SK-N-SH (cell line): ENCODE measurements at places on chromosomes 1 and 21. TPM values are rescaled to one million over a fixed set of nuclear protein-coding genes. Genes with fewer than 3 reads are reported as not detected.

The SH2D5 gene
- 6.1 and 6.5 TPM in 2 replicates for polyA plus RNA-seq

The CC2D1B gene
- 16.6 and 18.7 TPM in 2 replicates for polyA plus RNA-seq

The KLHDC7A gene
- polyA plus RNA-seq, result not detected in 2 replicates

The ALX3 gene
- not detected in 2 replicates for polyA plus RNA-seq

The RGS13 gene
- polyA plus RNA-seq, result 0.05 TPM in 1 of 2 replicates, not detected in the other

DNA sequence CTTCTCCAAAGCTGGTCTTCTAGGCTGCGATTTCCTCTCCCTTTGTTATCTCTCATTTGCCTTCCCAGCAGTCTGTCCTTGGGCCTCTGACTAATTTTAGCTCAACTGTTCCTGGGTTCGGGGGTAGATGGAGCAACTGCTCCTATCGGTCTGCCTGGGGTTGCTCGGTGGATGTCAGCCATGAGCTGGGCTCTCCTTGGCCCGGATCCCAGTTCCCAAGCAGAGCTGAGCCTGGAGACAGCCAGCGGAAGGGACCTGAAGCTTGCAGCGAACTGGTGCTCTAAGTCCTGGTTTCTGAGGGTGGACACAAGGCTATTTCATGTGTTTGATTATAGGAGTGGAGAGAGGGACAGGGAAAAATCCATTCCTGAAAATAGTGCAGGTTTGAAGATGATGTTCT, 423.0 kb downstream of the RPS6KC1 start:
- no peak for DNase-seq

GRCh38 chr1:17886838-17887441, 131.8 kb downstream of the ACTL8 start:
- no peak for DNase-seq

GRCh38 chr1:107541412-107541811, 400.6 kb downstream of the NTNG1 start:
- no peak for DNase-seq
